ENCODE measurements at places on chromosomes 1 and 21. TPM values are rescaled to one million over a fixed set of nuclear protein-coding genes. Genes with fewer than 3 reads are reported as not detected.

The SZRD1 gene
- total RNA-seq: 141 TPM

DNA sequence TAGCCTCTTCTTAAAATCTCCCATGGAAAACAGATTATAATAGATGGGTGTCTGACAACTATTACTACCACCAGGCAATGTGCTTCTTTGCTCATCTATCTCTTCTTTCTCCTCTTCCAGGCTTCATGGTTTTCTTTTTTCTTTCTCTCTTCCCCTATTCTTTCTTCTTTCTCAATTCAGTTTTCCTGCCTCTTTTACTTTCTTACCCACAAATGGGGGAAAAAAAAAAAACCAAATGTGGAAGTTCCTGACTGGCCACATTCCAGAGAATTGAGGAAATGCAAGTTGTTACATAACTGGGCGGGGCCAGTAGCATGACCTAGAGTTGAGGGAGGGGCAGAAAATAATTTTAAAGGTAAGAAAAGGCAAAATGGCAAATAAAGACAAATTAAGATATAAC is 10.9 kb upstream of the SMG7 start:
- DNase-seq: no peak

The NFYC gene
- total RNA-seq: 32.5 TPM

The DPYD gene
- 35.4 TPM for total RNA-seq

DNA sequence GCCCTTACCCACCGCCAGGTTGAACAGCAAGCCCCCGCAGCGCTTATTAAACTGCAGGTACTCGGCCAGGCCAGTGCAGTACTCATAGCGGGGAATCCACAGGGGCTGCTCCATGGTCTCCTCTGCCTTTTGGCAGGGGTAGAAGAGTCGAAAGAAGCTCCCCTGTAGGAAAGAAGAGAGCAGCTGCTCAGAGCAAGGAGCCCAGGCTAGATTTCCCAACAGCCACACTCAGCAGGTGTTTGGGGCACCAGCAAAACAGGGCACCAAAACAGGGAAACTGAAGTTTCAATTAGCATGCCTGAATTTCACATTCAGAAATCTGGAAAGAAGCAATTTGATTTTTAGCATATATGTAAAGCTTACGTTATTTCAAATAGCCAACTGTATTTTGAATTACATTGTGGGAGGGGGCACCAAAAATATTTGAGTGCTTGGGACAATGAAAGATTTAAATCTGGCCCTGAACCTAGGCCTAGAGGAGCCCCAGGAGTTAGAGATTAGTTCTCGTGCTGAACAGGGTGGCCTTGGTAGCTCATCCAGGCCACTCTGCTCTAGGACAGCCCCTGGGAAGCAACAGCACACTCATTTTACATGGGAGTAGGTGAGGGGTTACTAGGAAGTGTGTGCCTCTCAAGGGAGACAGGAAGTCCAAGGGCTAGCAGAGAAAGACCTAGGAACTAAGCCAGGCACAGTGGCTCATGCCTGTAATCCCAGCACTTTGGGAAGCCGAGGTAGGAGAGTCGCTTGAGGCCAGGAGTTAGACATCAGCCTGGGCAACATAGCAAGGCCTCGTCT is 8.2 kb downstream of the PAFAH2 start:
- DNase-seq: no peak

DNA sequence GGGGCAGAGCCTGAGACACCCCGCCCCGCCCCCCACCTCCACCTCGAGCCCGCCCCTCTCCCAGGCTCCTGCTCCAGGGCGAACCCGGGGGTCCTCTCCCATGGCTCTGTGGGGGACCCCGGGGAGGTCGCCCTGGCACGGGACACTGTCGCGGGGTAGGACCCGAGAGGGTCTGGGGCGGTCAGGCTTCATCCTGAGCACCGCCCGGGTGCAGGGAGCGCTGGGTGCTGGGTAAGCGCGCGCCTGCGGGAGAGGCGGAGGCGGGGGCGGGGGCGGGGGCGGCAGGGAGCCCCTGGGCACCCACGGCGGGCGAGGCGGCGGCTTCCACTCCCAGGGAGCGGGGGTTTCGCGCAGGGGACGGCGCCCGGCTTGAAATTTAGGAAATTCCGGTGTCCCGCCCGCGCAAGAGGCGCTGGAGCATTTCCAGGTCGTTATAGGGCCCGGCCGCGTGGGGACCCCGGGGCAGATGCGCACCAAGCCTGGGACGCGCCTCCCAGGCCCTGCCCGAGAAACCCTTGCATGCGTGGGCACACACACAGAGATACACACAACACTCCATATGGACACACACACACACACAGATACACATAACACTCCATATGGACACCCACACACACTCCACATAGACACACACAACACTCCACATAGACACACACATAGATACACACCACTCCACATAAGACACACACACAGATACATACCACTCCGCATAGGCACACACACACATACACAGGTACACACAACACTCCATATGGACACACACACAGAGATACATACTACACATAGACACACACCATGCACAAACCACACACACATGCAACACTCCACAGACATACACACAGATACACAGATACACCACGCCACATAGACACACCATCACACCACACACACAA is 48.7 kb upstream of the SLC19A1 start:
- DNase-seq: no peak

- DNase-seq: no peak
Observed at GRCh38 chr1:60874718-60875117, 207.6 kb upstream of the NFIA start.

GRCh38 chr21:44574457-44575306 is 1.2 kb downstream of the KRTAP10-4 start:
- no peak for DNase-seq

GRCh38 chr1:5729636-5730145 is 262.5 kb downstream of the NPHP4 start:
- DNase-seq: no peak

The NPHP4 gene
- 3.6 TPM for total RNA-seq

The TMPRSS2 gene
- total RNA-seq: not detected

GRCh38 chr21:16550917-16551741 is 821.3 kb downstream of the USP25 start:
- no peak for DNase-seq

- no peak for DNase-seq
Observed at GRCh38 chr21:37389456-37389855, 22.9 kb downstream of the DYRK1A start.

The ARHGEF16 gene
- 34.9 TPM for total RNA-seq

The LRP8 gene
- total RNA-seq: 15.6 TPM

DNA sequence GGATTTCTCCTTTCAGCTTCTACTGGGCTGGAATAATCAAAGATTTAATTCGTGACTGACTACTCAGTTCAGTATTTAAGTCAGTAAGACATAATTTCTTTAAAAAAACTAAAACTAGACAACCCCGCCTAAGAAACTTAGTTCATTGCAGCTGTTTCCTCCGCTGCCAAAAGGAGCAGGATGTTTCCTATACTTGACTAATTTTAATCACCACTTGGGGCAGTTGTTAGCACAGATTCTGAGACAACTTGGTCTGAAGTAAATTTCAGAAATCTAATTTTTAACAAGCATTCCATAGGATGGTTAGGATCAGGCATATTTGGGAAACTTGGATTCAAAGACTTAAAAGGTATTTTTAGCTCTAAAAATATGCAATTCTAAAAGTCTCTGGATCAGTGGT is 34.0 kb downstream of the EPRS1 start:
- DNase-seq: no peak

- no peak for DNase-seq
Observed at GRCh38 chr1:6396998-6397397, 3.4 kb upstream of the ACOT7 start.

DNA sequence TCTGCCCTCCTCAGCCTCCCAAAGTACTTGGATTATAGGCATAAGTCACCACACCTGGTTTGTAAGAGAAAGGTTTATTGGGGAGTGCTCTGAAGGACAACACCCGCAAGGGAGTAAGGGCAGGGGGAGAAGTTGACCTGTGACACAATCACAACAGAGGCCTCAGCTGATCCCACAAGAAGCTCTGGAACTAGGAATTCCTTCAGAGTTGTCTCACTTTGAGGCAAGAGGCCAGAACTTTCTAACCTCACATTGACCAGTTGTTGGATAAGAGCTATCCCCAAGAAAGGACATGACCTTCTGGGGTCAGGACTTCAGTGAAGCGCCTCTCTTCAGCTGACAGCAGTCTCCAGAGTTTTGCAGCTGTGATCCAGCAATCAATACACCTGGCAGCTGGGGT is 27.4 kb upstream of the RC3H1 start:
- no peak for DNase-seq

DNA sequence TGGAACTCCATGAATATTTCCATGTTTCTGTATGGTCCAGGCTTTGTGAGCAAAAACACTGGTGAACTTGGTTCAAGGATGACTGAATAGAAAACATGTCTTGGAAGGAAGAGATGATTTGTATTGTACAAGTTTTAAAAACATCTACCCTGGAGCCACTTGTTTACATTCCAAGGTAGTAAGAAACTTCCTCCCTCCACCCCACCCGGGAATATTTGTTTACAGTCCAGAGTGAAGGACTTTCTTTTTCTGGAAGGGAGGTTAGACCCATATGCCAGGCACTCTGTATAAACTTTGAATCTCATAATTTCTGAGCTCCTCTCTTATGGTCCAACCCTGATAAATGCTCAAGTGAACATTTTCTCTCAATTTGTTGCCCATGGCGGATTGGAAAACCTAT is 323.3 kb upstream of the LYPLAL1 start:
- peak; percentile 81 for DNase-seq

The ANGPTL3 gene
- total RNA-seq: not detected

GRCh38 chr1:225962440-225962975 is 21.5 kb upstream of the LEFTY2 start:
- peak; percentile 37 for DNase-seq

DNA sequence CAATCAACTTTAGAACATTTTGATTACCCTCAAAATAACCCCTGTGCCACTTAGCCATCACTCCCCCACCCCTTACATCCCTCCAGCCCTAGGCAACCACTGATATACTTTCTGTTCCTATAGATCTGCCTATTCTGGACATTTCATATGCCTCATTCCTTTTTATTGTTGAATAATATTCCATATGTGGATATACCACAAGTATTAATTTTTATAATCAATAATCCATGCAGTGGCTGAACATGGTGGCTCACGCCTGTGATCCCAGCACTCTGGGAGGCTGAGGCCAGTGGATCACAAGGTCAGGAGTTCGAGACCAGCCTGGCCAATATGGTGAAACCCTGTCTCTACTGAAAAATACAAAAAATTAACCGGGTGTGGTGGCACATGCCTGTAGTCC is 20.1 kb upstream of the MED18 start:
- DNase-seq: no peak

The OR6N1 gene
- not detected for total RNA-seq

DNA sequence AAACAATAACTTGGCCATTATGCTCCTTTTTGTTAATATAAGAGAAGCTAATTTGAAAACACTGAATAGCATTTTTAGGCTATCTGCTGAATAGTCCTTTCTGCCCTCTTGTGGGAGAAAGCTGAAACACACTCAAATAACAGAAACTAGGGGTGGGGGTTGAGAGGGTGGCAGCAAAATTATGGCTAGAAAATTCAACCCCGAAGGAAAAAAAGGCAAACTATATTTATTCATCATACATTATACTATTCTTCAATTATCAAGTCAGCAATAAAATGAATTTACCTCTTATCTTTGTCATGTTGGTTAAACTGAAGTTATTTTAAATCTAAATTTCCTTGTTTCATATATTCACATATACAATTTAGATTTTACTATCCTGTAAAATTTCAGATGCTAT is 255.9 kb downstream of the FAF1 start:
- peak; percentile 46 for DNase-seq

DNA sequence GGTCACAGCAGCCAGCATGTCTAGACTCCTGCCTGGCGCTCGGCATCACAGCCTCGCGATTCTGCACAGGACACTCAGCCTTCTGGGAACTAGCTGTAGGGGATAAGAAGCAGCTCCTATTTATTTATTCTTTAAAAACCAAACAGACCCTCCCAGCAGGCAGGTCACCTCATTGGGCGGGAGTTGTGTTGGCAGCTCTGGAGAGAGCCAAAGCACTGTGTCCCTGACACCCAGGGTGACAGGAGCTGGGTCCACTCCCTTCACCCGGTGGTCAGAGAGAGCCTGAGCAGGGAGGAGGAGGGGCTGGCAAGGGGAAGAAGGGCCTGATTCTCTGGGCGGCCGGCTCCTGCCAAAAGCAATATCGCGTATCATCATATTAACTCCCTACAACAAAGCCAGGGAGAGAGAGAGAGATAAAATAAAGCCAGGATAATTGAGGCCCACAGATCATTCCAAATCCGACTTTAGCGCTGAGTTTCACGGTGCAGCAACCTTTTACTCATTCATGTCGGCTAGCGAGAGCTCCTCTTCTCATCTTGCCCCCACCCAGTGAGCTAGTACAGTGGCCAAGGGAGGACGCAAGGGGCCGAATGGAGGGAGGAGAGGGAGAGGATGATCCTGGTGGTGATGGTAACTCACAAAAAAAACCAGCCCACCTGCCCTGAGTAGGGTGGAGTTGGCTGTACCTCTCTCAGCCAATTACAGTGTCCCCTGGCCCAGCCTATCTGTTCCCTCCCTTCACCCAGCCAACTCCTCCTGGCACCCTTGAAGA is 79.8 kb upstream of the IFFO2 start:
- no peak for DNase-seq

The SESN2 gene
- total RNA-seq: 14.7 TPM

DNA sequence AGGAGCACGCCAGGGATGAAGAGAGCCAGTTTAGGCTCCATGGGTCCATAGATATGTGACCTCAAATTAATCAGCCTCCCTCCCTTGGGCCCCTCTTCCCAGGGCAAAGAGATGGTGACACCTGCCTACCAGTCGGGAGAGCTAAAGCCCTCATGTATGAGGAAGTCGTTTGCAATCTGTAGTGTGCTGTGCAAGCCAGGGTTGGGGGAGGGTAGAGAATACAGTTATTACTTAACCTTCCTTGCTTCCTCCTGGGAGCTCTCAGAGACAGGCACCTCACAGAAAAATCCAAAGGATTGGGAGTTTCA is 4.0 kb downstream of the PGLYRP4 start:
- no peak for DNase-seq

The CR1L gene
- total RNA-seq: not detected

- DNase-seq: no peak
Observed at GRCh38 chr1:43423672-43424550, 29.8 kb downstream of the HYI start.

DNA sequence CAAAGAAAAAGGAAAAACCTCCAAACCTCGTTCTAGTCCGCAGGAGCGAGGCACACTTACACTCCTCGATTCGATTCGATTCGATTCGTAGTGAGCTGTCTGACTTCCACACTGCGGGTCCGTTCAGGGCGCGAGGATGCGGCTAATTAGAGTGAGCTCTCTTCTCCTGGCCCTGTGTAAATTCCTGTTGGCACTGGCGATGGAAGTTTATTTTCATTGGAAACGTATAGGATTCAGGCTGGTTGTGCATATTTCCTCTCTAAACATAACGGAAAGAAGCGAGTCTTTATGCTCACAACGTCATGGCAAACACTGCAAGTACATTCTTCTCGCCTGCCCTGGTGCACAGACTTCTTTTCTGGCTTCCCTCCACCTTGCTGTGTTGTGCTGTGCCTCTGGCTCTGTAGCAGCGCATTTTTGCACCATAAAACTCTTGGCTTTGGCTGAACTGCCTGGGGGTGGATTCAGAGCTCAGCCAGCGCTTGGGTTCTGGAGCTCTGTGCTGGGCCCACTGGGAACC is 2.7 kb downstream of the HUNK start:
- no peak for DNase-seq

The SNRNP40 gene
- 80.0 TPM for total RNA-seq
